Activated CD4-positive, alpha-beta T cell treated with anti-CD3 and anti-CD28 coated beads, Interleukin-2, Interleukin-4, amounts not matched to agents 100 ng/mL and 50 ng/mL, durations not matched to agents 16 hours and 8 hours (primary cell): ENCODE measurements at places on chromosomes 6 and 20.
A peak's percentile ranks its signal among the peaks of the same experiment; 100 is the strongest.

- no peak for DNase-seq
Observed at GRCh38 chr6:33587529-33587928, 7.5 kb upstream of the BAK1 start.

DNA sequence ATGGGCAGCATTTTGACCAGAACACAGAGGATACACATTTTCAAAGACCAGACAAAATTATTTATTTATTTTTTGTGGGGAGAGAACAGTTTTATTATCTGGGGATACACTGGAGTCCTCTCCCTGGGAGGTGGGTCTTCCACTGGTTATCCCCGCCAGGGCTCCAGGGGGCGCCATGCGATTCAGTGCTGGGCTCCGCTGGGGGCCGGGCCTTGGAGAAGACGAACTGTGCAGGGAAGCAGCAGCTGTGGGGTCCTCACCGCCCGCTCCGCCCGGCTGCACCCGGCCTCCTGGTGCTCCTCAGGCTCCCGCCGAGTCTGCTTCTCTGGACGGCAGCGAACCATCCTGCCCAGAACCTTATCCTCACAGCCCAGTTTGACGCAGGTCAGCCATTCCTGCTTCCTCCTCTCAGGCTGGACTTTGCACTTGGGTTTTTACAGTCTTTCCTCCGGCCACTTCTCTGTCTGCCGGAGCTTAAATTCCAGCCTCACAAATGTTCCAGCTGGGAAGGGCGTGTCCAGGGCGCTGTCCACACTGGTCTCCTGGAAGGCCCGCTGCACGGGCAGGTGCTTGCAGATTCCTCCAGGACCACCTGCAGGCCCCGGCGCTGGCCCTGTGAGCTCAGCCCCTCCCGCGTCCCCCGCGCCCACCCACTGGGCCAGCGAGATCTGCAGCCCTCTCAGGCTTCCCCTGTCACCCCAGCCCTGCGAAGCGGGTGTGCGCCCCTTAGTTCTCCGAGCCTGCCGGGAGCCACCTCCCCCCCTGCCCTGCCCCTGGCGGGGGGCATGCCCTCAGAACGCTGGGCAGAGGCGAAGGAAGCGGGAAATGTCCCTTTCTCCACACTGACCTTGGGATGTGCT is 1830.0 kb upstream of the DEFB115 start:
- DNase-seq = no peak

- DNase-seq = peak; percentile 78
Observed at GRCh38 chr6:44642870-44643522, 255.5 kb downstream of the CDC5L start.

DNA sequence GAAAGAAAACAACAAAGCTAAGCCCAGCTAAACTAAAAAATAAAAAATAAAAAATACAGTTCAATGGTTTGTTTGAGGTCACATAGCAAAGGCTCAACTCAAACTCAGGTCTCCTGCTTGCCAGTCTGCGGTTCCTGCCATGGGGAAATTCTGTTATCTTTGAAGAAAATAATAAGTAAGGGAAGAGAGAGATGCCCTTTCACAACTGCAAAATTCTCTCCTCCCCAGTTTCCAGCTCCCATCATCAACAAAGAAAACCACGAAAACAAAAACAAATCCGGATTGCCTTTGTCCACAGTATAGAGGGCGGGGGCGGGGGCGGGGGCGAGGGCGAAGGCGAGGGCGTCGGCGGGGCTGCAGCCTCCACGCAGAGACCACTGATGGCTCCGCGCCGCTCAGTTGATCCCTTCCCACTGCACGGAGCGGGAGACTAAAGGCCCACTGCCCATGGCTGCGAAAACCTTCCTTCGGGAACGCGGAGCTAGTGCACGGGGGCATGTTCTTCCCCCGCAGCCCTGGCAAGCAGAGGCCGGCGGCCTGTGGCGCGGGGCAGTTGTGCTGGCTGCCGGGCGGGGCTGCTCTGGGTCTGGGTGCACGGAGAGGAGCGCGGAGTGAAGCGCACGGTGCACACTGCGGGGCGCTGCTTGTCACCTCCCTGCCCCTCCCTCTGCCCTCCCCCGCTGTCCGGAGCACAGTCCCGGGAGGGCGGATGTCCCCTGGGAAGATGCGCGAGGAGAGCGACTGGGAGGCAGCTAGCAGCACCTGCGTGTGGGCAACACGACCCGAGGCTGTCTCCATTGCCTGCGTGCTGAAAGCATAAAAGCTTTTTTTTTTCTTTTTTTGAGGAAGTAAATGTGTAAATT is 54.1 kb upstream of the TPD52L1 start:
- DNase-seq = peak; percentile 11

- DNase-seq = no peak
Observed at GRCh38 chr20:64148581-64148980, 15.7 kb upstream of the MYT1 start.

GRCh38 chr6:140462453-140463311 is 1088.2 kb upstream of the CITED2 start:
- DNase-seq = no peak

GRCh38 chr6:36733300-36733699 is 35.7 kb downstream of the RAB44 start:
- no peak for DNase-seq

GRCh38 chr20:44069203-44070011 is 117.6 kb downstream of the JPH2 start:
- DNase-seq = peak; percentile 65

- DNase-seq = no peak
Observed at GRCh38 chr6:21281366-21281765, 312.2 kb upstream of the SOX4 start.

- DNase-seq = no peak
Observed at GRCh38 chr6:91654357-91654756, 1067.5 kb upstream of the MAP3K7 start.

GRCh38 chr6:65229825-65230224 is 477.2 kb downstream of the EYS start:
- no peak for DNase-seq

DNA sequence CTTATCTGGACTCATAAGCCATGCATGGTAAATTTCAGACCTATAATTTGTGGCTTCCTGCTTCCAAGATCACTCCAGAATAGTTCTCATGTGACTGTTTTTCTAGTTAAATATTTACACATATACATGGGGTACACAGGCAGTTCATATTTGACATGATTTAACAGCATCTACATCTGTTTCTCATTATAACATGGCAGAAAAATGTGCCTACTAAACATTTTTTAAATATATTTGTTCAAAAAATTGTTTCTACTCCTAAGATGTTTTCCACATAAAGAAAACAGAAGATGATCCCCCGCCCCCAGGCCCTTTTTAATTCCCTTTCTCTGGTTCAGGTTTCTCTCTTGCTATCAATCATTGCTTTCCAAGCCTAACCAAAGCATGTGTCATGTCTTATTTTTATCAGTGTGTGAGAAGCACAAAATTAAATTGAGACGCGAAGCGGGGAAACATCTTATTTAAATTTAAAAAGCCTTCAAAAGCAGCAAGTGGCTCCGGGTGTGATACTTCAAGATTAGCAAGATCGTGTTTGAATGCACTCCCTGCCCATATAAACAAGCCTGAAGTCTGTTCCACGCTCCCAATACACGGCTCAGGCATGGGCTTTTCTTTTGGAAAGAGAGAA is 37.3 kb downstream of the IPCEF1 start:
- DNase-seq = no peak

DNA sequence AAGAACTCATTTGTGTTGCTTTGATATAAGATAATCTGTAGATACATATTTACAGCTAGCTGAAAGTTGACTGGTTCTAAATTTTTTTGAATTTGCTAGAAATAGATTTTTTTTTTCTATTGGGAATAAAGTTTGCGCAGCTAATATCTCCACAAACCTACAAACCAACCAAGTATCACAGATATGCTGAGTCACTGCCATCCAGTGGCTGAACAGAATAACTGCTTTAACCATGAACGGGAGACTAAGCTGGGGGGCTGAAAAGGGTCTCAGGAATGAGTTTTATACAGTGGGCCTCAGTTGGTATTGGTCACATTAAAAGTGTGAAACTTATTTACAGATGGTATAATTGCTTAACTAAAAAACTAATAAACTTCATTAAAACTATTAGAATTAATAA is 326.7 kb upstream of the CNR1 start:
- no peak for DNase-seq

DNA sequence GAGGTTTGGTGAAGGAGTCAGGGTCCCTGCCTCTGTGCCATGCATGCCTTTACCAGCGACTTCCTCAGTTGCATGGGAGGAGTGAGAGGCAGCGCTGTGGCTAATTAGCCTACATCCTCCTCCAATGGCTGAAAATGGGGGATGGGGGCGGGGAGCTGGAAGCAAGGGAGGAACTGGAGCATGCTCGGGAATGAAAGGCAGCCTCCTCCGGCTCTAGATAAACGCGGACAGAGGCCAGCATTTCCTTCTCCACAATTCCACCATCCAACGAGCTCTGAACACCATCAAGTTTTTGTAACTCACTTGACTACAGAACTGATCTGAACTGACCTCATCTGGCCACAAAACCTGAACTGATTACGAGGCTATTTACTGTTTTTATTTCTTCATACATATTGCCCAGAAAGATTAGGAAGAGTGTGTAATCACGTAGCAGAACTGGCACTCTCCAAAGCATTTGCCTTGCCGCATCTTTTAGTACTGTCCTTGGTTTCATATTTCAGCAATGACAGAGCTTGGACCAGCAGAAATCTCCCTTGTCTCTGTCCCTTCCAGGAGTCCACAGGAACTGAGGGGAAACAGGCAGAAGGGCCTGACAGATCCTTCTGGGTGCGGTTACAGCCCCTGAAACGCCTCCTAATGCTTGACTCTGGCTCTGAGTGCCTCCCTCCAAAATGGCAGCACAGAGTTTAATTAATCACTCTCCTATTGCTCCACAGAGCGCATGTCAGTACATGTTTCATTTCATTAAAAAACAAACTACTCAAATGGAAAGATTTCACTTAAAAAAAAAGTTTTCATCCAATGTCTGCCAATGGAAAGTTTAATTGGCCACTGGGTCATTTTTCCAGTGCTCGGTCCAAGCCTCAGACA is 58.2 kb upstream of the TRAF3IP2 start:
- DNase-seq = no peak

DNA sequence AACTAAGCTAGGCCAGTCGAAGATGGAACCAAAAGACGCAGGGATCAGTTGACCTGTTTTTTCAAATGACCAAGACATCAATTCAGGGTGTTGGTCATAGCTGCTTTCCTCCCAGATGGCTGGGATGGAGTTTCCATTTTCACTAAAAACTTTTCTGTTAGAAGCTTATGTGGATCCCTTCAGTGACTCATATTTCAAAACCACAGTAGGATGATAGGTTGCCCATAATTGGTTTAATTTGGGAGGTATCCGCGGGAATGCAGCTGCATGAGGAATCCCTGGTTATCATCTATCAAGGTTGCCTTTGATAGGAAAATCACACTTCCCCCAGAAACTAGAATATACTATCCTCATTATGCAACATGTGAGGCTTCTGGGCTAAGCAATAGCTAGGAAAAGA is 150.9 kb upstream of the MLIP start:
- DNase-seq = no peak

DNA sequence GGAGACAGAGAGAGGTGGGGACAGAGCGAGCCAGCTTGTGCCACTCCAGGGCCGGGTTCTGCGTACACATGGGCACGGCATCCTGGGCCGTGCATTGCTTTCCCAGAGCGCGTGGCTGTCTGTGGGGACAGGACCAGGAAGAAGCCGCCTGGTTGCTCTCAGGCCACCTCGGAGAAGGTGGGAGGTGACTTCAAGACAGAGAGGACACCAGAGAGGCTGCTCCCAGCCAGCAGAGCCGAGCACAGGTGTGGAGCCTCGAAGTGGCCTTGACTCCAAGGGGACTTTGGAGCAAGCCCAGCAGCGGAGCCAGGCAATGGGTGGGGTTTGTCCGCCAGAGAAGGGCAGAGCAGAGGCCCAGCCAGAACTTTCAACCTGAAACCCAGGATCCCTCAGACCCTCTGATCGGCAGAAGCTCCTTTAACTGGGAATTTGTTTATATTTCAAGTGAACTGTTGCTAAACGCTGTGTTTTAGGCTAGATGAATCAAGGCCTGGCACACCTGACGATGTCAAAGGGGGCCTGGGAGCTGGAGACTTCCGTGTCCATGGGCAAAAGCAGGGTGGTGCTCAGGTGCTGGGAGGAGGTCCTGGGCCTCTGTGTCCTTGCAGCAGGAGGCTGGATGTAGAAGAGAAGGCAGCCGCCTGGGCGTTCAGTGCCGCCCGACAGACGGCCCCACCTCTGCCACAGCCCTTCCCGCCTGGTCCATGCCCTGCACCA is 262.1 kb downstream of the DLL1 start:
- no peak for DNase-seq

GRCh38 chr6:36204068-36204753 is 7.7 kb downstream of the BRPF3 start:
- peak; percentile 40 for DNase-seq

- peak; percentile 2 for DNase-seq
Observed at GRCh38 chr20:5400164-5400762, 83.5 kb upstream of the PROKR2 start.

GRCh38 chr20:38167851-38168760 is 3.0 kb upstream of the TGM2 start:
- DNase-seq = no peak

- no peak for DNase-seq
Observed at GRCh38 chr20:5548902-5549599, 201.2 kb upstream of the SHLD1 start.

- DNase-seq = no peak
Observed at GRCh38 chr6:12748815-12749521, 32.4 kb downstream of the PHACTR1 start.

DNA sequence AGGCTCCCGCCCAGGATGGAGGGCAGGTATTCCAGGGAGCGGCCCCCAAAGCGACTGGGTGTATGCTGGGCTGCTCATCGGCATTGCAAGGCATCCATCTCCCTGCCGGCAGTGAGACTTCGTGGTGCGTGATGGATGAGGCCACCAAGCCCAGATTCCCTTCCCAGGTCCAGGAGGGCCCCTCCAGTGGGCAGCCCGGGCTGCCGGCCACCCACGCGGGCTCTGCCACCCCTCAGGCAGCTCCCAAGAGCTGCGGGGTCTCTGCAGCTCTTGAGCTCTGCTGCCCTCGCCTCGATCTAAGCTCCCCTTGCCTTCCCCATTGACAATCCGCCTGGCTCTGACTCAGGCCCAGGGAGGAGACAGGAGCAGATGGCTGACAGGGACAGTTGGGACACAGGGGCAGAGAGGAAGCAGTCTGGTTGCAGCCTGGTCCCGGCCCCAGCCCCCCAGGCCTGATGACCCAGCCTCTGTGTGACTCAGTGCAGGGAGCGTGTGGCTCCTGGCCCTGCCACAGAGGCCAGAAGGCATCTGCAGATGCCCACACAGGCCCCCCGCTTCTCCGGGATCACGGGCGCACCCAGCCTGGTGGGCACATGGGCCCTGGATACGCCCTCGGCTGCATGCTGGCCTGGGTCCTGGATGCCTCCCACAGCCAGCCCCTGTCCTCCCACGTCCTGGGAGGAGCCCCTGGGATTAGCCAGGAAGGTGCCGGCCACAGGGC is 33.0 kb downstream of the SLCO4A1 start:
- no peak for DNase-seq

DNA sequence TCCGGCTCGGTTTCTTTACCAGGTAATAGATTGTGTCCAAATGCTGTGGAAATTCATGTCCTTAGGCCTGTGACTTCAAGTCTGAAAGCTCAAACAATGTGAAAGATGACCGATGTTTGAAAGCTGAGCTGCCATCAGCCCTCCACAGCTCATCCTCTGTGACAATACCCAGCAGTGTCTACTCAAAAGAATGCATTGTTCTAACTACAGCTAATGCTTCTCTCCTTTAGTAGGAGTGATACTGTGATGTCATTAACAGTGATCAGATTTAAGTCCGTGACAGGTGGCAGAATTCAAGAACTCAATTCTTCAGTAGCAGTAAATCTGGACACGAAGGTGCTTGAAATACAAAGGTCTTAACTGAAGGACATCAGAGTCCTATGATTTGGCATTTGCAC is 97.3 kb downstream of the RCAN2 start:
- no peak for DNase-seq

- no peak for DNase-seq
Observed at GRCh38 chr6:21033575-21034026, 499.3 kb downstream of the CDKAL1 start.

- DNase-seq = no peak
Observed at GRCh38 chr6:11313207-11313606, 80.7 kb upstream of the NEDD9 start.
